Activated naive CD8-positive, alpha-beta T cell treated with anti-CD3 and anti-CD28 coated beads for 36 hours (primary cell): ENCODE measurements at places on chromosomes 3 and 15.
A peak's percentile ranks its signal among the peaks of the same experiment; 100 is the strongest.

- DNase-seq = no peak
These were observed 40.5 kb upstream of the EIF1B start for GRCh38 chr3:40268802-40269524.

GRCh38 chr15:49610157-49610918 is 10.3 kb downstream of the FAM227B start:
- no peak for DNase-seq

DNA sequence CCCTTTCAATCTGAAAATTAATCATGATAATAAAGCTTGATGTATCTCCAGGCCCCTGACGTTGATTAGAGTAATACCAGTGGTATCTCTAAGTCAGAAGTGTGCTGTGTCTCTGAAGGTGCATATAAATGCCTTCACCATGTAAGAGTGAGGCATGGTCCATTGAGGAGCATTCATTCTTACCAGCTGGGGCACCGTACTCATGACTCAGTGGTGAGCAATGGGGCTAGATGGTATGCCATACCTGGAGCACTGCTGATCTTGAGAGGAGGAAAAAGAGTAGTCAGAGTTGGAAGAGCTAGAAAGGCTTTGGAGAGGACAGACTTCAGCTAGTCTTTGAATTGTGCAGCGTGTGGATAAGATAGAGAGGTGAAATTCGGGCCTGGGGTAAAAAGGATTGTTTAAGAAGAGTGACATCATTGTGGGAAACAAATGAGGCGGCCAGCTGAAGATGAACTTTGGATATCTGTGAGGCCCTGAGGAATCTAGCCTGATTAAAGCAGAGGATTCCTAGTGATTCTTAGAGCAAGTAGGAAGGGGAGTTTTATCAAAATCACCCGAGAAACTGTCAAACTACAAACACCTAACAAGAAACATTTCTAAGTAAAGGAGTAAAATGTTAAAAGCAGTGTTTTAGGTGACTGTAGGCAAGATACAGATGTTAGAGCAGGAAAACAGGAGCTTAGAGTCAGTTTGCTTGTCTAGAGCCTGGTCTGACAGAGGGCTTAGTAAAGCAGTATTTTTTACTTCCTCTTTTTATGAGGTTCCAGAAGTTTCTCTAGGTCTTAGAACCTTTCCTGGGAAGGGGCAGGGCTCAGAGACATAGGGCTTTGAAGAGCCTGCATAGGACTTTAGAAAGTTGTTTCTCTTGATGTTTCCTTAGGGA is 13.6 kb downstream of the TMOD3 start:
- DNase-seq = no peak

DNA sequence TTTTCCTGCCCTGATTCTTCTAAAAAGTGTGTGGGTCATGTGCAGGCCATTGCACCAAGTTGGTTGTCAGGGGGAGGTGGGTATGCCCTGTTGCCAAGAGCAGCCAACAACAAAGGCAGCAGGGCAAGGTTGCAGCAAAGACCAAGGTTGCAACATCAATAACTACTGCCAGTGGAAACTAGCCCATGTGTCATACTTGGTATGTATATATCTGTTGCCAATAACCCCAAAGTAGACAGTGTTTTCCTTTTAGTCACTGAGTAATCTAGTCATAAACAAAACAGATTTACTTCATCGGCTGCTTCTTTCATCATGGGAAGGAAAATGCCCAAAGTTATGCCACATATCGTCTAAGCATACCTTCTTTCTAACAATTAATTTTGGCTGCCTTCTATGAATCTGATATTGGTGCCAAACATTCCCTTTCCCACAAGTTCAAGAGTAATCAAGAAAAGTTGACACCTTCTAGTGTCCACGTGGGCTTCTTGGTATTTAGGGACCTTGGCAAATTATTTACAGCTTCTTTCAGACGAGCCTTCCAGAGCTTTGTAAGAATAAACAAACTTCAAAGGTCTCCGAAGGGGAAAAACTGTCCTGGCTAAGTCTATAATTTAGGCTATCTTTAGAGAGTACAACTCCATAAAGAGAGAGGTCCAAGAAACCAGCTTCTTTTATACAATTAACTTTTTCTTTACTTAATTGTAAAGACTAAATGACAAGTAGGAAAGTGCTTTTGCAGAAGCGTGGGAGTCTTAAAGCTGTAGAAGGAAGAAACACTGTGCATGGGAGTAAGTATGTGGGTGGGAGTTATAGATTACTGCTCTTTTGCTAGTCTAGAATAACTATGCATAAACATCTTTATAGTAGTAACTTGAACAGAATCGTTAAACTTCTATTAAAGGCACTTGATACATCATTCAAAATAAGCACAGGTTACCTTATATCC is 10.0 kb upstream of the MBNL1 start:
- DNase-seq = peak; percentile 74

DNA sequence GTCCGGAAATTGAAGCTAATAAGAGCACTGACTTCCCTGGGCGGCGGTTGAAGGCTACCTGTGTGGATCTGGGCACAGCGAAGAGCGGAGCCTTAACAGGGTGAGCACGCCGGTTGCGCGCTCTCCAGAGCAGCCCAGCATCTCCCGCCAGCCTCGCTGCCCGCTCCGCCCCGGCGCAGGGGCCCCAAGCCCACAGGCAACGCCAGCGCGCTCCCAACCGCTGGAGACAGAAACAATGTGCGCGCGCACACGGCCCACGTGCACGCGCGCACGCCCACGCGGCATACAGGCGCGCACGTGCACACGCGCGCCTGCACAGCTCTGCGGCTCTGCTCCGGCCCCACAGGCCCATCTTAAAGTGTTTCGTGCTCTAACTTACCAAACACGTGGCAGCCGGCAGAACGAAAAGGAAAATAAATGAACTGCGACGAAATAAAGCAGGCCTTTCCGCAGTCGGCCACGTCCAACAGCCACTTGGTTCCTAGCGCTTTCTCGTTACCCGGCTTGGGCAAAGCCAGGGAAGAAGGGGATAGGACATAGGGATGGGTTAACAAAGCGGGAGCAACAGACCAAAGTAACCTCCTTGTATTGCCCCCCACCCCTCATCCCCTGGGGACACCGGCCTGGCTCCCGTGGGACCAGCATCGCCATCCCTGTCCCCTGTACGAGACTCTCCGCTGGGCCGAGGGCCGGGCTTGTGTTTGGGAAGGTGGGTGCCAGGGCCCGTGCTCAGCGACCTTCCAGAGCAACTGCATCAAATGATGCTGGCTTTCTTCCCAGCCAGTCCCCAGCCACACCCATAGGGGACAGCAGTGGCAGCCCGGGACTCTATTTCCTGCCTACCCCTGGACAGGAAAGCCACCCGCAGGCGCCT is 203.7 kb downstream of the ABHD5 start:
- DNase-seq = peak; percentile 56

DNA sequence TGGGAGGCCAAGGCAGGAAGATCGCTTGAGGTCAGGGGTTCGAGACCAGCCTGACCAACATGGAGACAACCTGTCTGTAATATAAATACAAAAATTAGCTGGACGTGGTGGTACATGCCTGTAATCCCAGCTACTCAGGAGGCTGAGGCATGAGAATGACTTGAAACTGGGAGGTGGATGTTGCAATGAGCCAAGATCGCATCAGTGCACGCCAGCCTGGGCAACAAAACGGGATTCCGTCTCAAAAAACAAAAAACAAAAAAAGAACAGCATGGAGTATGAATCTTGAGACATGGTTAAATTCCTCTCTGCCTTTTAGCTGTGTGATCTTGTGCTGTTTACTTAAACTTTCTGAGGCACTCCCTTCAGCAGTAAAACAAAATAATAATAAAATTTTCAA is 244.9 kb downstream of the FGF12 start:
- DNase-seq = no peak

DNA sequence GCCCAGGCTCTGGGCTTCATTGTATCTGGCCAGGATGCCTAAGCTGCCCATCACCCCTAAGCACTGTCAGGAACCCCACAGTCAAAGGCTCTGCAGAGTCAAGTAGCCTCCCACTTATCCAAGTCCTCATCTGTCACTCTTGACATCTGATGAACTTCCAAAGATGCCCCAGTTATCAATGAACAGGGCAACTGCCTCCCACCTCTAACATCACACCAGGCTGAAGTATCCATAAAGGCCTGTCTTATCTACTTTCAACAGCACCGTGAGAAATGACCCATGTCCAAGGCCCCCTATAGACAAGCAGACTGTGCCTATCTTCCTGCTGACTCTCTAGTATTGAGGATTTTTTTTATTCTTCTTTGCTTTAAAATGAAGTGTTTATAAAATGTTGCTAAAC is 56.4 kb downstream of the TRIM69 start:
- DNase-seq = no peak

DNA sequence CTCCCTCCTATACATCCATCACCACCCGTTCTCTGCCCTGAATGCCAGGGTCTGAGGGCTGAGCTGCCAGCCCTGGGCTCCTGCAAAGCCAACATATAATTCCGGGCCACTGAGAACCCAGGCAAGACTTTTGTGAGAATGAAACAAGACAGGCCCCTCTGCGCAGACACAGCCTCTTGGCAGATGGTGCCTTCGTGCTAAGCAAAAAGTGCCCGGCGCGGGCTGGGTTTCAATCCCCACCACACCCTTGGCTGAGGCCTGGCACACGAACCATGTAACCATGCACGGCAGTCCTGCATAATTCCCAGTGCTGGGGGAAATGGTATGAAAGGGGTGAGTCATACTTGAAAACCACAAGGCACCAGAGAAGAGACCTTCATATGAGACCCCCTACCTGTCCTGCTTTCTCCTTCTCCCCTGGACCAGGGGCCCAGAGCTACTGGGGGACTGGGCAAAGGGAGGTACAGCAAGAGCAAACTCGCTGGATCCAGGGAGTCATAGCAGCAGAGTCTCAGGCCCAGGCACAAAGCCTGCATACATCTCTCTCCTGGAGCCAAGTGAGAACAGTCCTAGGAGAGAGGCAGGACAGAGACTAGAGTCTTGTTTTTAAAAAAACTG is 26.1 kb upstream of the LOXL1 start:
- DNase-seq = no peak

DNA sequence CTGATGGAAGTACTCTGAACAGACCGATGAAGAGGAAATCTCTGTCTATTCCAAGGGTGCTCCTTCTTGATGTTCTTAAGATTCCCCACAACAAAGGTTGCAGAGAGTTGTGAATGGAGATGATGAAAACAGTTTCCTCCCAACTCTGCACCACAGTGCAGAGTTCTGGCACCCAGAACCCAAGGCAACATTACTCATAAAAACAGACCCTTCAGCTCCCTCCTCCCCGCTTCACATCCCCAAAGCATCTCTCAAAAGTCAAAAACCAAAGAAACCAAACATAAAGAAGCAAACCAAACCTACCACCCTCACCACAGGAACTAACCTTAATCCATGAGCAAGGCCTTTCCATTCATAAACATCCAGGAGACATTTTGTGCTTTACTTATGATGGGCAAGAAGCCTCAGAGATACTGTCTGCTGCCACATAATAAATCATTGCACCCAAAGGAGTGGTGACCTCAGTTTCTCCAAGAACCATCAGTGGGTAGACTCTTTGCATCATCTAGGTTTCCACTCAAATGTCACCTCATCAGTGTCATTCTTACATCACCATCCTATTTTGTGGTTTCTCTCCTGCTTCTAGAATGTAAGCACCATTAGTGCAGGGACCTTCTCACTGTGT is 13.2 kb downstream of the PCOLCE2 start:
- no peak for DNase-seq

GRCh38 chr15:53534105-53534839 is 225.2 kb downstream of the WDR72 start:
- no peak for DNase-seq

- DNase-seq = peak; percentile 59
These were observed 36.3 kb upstream of the PLA2G4E start for GRCh38 chr15:42056934-42057798.

DNA sequence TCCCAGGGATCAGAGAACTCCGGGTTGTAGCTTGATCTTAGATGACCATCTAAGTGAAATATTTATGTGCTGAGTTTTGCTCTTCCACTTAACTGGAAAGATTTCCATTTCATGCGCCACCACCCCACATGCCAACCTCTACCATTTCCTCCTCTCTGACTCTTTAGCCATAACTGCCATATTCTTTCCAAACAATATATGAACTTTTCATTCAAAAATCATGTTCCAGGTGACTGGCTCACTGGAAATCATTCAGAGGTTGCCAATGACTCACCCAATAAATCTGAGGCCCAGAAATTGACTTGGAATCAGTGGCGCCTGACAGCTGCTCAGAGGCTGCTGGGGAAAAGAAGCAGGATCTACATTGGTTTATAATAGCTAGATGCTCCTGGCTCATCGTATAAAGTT is 31.6 kb upstream of the FAM174B start:
- DNase-seq = no peak

DNA sequence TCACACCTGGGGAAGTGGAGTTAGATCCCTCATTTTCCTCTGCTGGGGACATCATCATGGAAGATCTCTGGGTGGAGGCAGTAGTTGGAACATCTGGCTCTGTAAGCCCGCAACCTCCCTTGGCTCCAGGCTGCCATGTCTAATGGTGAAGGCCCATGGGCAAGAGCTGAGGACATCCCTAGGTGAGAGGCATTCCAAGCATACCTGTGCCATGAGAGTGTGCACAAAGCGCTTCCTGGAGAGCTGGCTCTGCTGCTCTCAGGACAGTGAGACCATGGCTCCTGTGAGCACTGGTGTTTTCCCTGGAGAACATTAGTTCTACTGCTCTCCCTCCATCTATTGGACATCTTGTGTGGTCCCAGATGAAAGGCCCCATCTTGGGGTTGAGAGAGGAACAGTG is 7.7 kb downstream of the MAPKAPK3 start:
- DNase-seq = no peak

DNA sequence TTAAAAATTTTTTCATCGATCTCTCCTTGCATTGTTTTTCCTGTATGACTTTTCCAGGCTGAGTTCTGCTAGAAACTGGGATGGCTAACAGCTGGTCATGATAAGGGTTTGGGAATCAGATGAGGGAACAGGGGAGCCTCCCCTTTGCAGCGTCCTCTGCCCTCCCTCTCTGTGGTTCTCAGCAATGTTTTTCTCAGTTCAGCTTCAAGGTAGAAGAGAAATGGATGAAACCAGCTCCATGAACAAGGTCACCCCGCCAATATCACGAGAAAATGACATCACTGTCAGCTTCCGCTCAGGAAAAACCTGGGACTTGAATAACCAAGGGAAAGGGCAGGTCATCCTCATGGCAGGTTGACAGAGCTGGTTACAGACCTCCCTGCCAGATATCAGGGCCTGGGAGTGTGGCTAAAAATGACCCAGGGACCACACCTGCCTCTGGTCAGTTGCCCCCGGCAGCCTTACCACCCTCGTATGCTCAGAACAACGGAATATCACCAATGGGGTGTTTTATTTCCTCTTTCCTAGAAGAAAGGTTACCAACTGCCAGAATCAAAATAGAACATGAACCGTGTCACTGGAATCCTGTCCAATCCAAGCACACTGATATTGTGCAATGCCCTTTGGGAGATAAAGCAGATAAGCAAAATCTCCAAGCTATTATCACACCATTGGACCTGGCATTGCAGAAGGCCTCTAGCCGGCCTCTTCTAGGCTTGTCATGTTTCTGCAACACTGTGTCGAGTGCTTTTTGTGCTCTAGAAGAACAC is 26.1 kb downstream of the LSM3 start:
- no peak for DNase-seq

- DNase-seq = no peak
These were observed 16.5 kb upstream of the CLK3 start for GRCh38 chr15:74599156-74599555.

DNA sequence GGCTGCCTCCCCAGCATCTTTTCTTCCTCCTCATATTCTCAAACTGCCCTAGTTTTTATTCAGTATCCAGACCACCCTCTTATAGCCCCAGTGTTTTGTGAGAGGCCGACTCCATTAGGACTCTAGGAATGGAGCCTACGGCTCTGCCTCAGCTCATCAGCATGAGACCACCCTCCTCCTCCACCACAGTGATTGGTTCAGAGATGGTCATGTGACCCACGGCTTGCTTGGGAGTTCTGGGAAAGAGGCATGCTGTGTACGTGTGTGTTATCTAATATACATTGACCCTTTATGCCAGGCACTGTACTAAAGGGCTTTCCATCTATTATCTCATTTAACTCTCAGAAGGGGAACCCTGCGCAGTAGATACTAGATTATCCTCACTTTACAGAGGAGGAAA is 17.8 kb upstream of the CMTM7 start:
- no peak for DNase-seq
